ENCODE measurements at places on chromosomes 5 and 9. TPM values are rescaled to one million over a fixed set of nuclear protein-coding genes. Genes with fewer than 3 reads are reported as not detected.

- H3K27me3 ChIP-seq: no peaks in the 10 kb centered on the region
- H3K36me3 ChIP-seq: no peaks in the 10 kb centered on the region
- peak; percentile 67 for DNase-seq
- H3K4me1 ChIP-seq: peaks cover 22% of the 10 kb centered on the region
- no peak overlapping the region for H3K4me3 ChIP-seq
- H3K27ac ChIP-seq: peak overlapping the region; percentile 3
Measured at GRCh38 chr9:134895097-134895496, 14.5 kb downstream of the FCN2 start.

GRCh38 chr9:85984457-85984856, 43.5 kb downstream of the NAA35 start:
- H3K4me1 ChIP-seq: peaks cover 6% of the 10 kb centered on the region
- no peak overlapping the region for H3K27ac ChIP-seq
- no peak for DNase-seq
- no peak overlapping the region for H3K4me3 ChIP-seq
- H3K36me3 ChIP-seq: no peaks in the 10 kb centered on the region
- H3K27me3 ChIP-seq: no peaks in the 10 kb centered on the region

DNA sequence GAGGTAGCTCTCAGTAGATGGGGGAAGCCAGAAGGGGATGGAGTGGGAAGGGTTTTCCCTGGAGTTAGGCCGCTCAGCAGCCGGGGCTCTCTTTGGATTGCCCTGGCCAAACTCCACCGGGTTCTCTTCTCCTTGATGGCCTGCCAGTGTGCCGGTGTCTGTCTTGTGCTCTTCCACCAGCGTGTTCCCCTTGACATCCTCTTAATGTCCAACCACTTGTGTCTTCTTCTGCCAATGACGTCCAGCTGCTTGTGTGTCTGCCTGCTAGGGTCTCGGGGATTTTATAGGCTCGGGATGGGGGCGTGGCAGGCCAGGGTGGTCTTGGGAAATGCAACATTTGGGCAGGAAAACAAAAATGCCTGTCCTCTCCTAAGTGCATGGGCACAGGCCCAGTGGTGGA, 313.1 kb upstream of the PUM3 start:
- H3K27me3 ChIP-seq: no peaks in the 10 kb centered on the region
- H3K27ac ChIP-seq: no peak overlapping the region
- no peaks in the 10 kb centered on the region for H3K4me1 ChIP-seq

The SOX30 gene
- 83.9 TPM for total RNA-seq

The EXD3 gene
- total RNA-seq: 24.5 TPM

DNA sequence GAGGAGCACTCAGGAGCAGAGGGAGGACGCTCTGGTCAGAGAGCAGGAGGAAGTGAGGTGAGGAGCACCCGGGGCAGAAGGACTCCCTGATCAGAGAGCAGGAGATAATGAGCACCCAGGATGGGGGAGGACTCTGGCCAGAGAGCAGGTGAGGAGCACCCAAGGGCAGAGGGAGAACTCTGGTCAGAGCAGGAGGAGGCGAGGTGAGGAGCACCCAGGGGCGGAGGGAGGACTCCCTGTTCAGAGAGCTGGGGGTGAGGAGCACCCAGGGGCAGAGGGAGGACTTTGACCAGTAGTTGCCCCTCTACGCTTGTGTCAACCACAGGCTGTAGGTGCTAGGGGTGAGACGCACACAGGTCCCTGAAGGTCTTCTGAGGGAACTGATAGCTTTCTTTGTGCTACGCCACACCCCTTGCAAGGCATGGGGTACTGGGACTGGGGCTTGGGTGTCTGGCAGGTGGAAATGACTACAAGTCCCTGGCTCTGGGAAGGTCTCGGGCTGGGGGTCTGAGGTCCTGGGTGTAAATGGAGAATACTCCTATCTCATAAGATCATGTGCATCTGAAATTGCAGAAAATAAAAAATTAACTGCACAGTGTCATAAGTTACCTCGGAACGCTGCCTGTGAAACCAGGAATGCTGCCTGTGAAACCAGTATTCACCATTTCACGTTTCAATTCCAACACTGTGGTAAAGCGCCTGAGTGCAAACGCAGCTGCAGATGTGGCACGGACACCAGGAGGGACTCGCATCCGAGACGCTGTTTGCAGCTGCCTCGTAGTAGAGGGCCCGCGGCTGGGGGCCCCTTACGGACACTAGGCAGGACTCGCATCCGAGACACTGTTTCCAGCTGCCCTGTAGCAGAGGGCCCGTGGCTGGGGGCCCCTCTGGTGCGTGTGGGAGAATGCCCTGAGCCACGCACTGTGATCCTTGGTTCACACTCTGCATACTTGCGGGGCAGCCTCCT, 27.0 kb upstream of the SLC6A3 start:
- DNase-seq: no peak
- no peak overlapping the region for H3K27ac ChIP-seq
- H3K4me1 ChIP-seq: no peaks in the 10 kb centered on the region
- no peaks in the 10 kb centered on the region for H3K36me3 ChIP-seq
- no peaks in the 10 kb centered on the region for H3K27me3 ChIP-seq

DNA sequence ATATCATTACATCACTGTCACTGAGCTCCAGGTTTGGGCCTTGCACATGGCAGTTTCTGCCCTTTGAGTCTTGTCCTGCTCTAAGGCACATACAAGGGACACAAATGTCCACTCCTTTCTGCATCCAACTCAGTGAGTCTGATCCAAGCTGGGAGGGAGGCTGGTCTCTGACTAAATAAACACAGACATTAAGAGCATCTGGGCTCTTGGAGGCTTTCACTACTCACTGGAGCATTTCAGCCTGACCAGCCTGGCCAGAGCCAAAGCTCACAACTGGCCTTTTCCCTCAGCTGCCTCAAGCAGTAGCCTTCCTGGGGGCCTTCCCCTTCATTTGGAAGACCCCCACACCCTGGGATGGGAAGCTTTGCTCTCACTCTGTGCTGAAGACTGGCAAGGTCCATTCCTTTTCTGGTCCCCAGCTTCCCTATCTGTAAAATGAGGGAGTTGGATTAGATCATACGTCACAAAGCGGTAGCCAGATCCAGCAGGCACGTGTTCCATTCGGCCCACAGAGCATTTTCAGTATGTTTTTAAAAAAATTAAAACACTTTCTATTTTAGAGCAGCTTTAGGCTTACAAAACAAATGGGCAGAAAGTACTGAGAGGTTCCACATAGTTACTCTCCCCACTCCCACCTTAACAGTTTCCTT, 58.6 kb upstream of the XPA start:
- no peaks in the 10 kb centered on the region for H3K36me3 ChIP-seq
- no peak overlapping the region for H3K4me3 ChIP-seq
- no peak for DNase-seq
- no peaks in the 10 kb centered on the region for H3K4me1 ChIP-seq
- no peak overlapping the region for H3K27ac ChIP-seq

- H3K4me1 ChIP-seq: no peaks in the 10 kb centered on the region
- H3K36me3 ChIP-seq: no peaks in the 10 kb centered on the region
- no peak overlapping the region for H3K4me3 ChIP-seq
Measured at GRCh38 chr5:17434982-17435381, 63.0 kb upstream of the TAF11L2 start.

GRCh38 chr9:33161011-33161588, 6.0 kb downstream of the B4GALT1 start:
- peak; percentile 67 for DNase-seq
- H3K4me3 ChIP-seq: no peak overlapping the region
- peaks cover 78% of the 10 kb centered on the region for H3K4me1 ChIP-seq
- H3K27me3 ChIP-seq: no peaks in the 10 kb centered on the region
- H3K36me3 ChIP-seq: no peaks in the 10 kb centered on the region
- H3K27ac ChIP-seq: peak overlapping the region; percentile 99

- H3K4me1 ChIP-seq: peaks cover 7% of the 10 kb centered on the region
- no peaks in the 10 kb centered on the region for H3K27me3 ChIP-seq
- no peaks in the 10 kb centered on the region for H3K36me3 ChIP-seq
- no peak overlapping the region for H3K4me3 ChIP-seq
- H3K27ac ChIP-seq: peak overlapping the region; percentile 34
- peak; percentile 53 for DNase-seq
Measured at GRCh38 chr5:151208481-151208914, 15.4 kb downstream of the CCDC69 start.

The ZSWIM6 gene
- total RNA-seq: 16.5 TPM

- H3K27ac ChIP-seq: peak overlapping the region; percentile 80
- no peaks in the 10 kb centered on the region for H3K36me3 ChIP-seq
- DNase-seq: peak; percentile 40
- H3K4me1 ChIP-seq: peaks cover 63% of the 10 kb centered on the region
- H3K4me3 ChIP-seq: no peak overlapping the region
- no peaks in the 10 kb centered on the region for H3K27me3 ChIP-seq
Measured at GRCh38 chr9:70406434-70406862, 8.0 kb downstream of the KLF9 start.

DNA sequence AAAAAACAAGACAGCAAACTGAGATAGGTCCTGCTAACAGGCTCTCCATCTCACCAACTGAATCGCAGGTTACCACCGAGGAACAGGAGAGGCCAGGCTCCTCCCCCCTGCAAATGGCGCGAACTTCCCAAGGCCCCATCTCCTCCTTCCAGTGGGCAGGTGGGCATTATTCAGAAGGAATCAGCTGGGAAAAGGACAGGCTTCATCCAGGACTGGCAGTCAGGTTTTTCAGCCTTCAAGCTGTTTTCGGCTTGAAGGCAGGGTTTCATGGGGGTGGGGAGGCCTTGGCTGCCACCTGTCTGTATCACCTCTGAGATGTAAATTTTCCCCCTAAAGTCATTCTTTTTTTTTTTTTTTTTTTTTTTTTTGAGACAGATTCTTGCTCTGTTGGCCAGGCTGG, 79.4 kb downstream of the SFXN1 start:
- H3K36me3 ChIP-seq: no peaks in the 10 kb centered on the region
- H3K4me3 ChIP-seq: peak overlapping the region; percentile 20
- DNase-seq: no peak
- H3K27me3 ChIP-seq: no peaks in the 10 kb centered on the region
- no peak overlapping the region for H3K27ac ChIP-seq

- H3K27ac ChIP-seq: peak overlapping the region; percentile 64
- H3K27me3 ChIP-seq: no peaks in the 10 kb centered on the region
- no peaks in the 10 kb centered on the region for H3K36me3 ChIP-seq
Measured at GRCh38 chr9:12065050-12065449, 628.1 kb upstream of the TYRP1 start.

The IZUMO3 gene
- 2.8 TPM for total RNA-seq

- no peaks in the 10 kb centered on the region for H3K36me3 ChIP-seq
- no peaks in the 10 kb centered on the region for H3K27me3 ChIP-seq
- no peak overlapping the region for H3K27ac ChIP-seq
- H3K4me3 ChIP-seq: no peak overlapping the region
- DNase-seq: peak; percentile 21
Measured at GRCh38 chr5:96809921-96810320, 2.2 kb upstream of the ERAP1 start.

The RNF130 gene
- total RNA-seq: 65.0 TPM

DNA sequence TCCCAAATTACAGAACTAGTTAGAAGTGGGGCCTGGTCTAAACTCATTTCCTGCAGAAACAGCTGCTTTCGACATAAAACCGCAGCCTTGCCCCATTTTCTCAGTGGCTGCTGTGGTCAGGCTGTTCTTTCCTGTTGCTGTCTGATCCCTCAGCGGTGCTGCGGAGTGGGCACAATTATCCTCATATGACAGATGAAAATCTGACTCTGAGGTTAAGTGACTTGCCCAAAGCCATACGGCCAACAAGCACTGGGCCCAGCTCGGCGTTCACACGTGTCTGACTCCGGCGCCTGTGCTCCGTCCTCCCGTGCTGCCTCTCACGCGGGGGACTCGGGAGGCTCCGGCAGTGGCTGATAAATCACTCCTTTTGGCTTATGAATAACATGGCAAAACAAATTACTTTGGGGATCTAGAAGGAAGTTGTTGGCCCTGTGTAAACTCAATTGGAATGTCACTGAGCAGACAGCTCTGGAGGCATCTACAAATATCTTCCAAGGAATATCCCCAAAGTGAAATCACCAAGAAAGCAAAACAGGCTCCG, 142.6 kb upstream of the LMX1B start:
- no peaks in the 10 kb centered on the region for H3K36me3 ChIP-seq
- H3K4me1 ChIP-seq: peaks cover 24% of the 10 kb centered on the region
- H3K27me3 ChIP-seq: no peaks in the 10 kb centered on the region

GRCh38 chr5:36881304-36881703, 4.7 kb downstream of the NIPBL start:
- H3K27me3 ChIP-seq: no peaks in the 10 kb centered on the region
- H3K4me3 ChIP-seq: no peak overlapping the region
- H3K27ac ChIP-seq: no peak overlapping the region
- H3K4me1 ChIP-seq: peaks cover 12% of the 10 kb centered on the region
- no peak for DNase-seq
- H3K36me3 ChIP-seq: no peaks in the 10 kb centered on the region

GRCh38 chr9:96450613-96451528, 902 bp downstream of the HABP4 start:
- H3K27ac ChIP-seq: peak overlapping the region; percentile 73
- no peaks in the 10 kb centered on the region for H3K36me3 ChIP-seq
- H3K27me3 ChIP-seq: no peaks in the 10 kb centered on the region
- peak; percentile 64 for DNase-seq
- no peaks in the 10 kb centered on the region for H3K4me1 ChIP-seq
- H3K4me3 ChIP-seq: peak overlapping the region; percentile 81

The SIMC1 gene
- 106 TPM for total RNA-seq

DNA sequence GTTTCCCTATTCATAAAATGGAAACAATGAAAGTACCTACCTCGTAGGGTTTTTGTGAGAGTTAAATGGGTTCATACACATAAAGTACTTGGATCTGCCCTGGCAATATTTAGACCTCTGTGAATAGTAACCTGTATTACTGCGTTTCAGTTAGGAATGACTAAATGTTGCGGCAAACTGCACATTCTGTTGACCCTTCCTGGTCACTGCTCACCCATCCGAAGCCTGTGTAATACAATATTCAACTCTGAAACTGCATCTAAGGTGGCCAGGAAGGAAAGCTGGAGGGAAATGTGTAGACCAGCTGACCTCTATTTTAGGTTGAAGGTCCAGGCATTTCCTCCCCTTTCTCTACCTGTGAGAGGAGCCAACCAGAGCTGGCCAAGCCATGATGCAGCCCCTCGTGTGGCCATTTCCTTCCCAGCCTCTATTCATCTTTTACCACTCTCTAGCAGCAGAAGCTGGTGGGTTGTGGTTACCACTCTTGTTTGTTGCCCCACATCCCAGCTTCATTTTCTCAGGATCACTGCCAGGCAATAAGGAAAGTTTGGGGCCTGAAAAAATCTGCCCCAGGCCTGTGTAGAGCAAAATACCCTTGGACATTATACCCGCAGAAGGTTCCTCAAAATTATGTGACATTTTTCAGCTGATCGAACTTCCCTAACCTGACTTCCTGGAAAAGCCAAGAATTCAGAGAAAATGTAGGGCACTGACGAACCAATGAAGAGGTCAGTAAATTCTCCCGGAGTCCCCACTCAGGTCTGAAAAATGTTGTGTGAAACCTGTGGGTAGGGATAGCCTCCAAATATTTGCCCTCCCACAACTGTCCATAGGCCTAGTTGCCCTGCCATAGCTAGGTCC, 20.5 kb upstream of the PDCD1LG2 start:
- DNase-seq: no peak
- no peaks in the 10 kb centered on the region for H3K4me1 ChIP-seq
- no peaks in the 10 kb centered on the region for H3K36me3 ChIP-seq
- no peak overlapping the region for H3K4me3 ChIP-seq
- H3K27me3 ChIP-seq: no peaks in the 10 kb centered on the region
- H3K27ac ChIP-seq: no peak overlapping the region

The TRPM3 gene
- total RNA-seq: 54.3 TPM

- H3K4me3 ChIP-seq: no peak overlapping the region
- H3K27ac ChIP-seq: no peak overlapping the region
- H3K27me3 ChIP-seq: no peaks in the 10 kb centered on the region
- H3K36me3 ChIP-seq: no peaks in the 10 kb centered on the region
Measured at GRCh38 chr9:2465921-2466460, 155.6 kb upstream of the VLDLR start.

GRCh38 chr9:75672478-75672877, 218.0 kb upstream of the PCSK5 start:
- DNase-seq: no peak
- no peaks in the 10 kb centered on the region for H3K36me3 ChIP-seq
- no peaks in the 10 kb centered on the region for H3K27me3 ChIP-seq
- peaks cover 7% of the 10 kb centered on the region for H3K4me1 ChIP-seq

GRCh38 chr5:74978345-74978744, 74.0 kb downstream of the GCNT4 start:
- H3K27ac ChIP-seq: no peak overlapping the region
- no peaks in the 10 kb centered on the region for H3K36me3 ChIP-seq
- H3K4me1 ChIP-seq: no peaks in the 10 kb centered on the region
